ENCODE measurements at places on chromosomes 1 and 21.

DNA sequence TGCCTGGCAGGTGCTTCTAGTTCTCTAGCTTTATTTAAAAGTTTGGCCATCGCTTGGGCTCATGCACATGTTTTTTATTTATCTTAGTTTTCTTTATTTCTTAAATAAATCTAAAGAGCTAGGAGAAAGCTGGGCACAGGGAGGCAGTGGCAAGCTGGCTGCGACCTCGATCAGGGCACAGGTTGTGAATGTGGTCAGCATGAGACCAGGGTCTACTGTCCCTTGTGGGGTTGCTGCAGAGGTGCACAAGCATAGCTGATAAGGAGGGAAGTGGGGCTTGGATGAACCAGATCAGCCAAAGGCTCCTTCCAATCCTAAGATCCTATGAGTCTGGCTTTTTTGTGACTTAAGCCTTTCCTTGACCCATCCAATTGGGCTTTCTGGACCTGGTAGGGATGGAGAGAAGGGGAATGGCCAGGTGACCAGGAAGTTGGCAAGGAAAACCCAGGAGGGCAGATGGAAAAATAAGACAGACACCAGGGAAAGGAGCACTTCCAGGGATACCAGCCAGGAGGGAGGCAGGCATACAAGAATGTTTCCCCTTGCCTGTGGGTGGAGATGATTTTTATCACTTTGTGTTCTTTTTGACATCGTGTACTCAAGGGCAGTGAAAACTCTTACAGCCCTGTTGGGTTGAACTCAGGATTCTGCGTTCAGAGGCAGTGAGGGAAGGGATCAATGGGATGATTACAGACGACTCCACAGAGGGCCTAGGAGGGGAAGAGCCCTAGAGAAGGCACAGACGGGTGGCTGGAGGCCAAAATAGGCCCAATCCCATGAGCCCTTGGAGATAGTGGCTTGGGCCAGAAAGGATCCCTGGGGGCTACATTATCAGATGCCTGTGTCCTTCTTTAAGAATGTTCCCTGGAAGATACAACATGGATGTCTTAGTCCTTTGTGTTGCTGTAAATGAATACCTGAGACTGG, 8.5 kb downstream of the CYP4B1 start:
- no peak for DNase-seq

DNA sequence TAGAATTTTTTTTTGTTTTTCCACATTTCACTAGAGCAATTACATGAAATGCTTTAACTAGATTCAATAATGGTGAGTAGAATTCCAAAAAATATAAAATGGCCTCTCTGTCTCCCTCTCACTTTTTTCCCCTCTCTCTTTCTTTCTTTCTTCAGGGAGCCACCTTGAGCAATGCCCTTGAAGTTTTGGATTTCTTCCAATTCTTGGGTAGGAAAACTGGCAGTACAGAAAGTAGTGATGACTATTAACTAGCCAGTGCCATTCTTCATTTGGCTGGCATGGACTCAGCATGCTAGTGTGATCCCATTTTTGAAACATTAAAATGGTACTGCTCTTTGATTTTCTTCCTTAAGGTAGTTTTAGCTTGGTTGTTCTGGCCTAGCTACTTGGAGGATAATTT, 4.5 kb upstream of the FNBP1L start:
- no peak for DNase-seq

DNA sequence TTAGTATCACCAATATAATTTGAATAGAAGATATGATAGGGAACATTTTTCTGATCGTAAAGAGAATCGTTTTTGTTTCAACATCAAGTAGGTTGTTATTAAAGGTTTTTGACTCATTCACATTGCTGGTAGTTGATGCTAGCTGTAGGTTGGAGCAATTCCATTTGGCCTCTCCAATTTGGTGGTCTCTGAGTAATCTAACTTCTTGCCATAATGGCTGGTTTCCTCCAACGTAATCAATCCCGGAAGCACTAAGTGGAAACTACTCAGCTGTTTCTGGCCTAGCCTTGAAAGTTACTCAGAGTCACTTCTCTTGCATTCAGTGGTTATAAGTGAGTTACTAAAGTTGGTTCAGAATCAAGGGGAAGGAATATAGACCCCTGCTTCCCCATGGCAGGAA, 26.0 kb downstream of the RCOR3 start:
- DNase-seq: no peak

DNA sequence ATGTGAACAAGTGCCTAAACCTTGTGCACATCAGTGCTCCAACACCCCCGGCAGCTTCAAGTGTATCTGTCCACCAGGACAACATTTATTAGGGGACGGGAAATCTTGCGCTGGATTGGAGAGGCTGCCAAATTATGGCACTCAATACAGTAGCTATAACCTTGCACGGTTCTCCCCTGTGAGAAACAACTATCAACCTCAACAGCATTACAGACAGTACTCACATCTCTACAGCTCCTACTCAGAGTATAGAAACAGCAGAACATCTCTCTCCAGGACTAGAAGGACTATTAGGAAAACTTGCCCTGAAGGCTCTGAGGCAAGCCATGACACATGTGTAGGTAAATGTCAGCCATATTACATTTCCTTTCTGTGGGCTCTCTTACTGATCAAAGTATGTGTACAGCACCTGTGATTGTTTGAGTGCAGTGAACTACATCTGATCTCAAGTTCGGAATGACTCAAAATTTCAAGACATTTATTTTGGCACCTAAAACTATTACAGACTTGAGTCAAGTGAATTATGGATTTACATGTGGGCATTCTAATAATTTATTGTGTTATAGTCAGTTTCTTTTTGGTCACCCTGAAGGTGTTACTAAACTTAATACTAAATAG, 196.5 kb downstream of the TPR start:
- DNase-seq: no peak

DNA sequence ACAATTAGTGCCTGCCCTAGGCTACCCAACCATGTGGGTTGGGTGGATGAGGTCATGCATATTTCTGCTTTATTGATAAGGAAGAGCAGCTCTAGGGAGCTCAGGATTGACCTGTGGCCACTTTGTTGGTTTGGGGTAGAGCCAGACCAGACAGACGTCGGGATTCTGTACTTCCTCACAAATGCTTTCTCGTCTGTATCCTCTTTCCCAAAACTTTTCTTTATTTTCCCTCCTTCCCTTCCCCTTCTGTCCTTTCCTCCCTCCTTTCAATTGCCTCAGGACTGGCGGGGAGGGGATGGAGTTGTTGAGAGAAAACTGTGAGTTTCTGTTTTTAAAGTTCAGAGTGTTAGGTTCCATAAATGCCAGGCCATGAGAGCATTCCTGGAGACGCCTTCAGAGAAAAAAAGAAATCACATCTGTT, 68.0 kb downstream of the UCK2 start:
- peak; percentile 72 for DNase-seq

DNA sequence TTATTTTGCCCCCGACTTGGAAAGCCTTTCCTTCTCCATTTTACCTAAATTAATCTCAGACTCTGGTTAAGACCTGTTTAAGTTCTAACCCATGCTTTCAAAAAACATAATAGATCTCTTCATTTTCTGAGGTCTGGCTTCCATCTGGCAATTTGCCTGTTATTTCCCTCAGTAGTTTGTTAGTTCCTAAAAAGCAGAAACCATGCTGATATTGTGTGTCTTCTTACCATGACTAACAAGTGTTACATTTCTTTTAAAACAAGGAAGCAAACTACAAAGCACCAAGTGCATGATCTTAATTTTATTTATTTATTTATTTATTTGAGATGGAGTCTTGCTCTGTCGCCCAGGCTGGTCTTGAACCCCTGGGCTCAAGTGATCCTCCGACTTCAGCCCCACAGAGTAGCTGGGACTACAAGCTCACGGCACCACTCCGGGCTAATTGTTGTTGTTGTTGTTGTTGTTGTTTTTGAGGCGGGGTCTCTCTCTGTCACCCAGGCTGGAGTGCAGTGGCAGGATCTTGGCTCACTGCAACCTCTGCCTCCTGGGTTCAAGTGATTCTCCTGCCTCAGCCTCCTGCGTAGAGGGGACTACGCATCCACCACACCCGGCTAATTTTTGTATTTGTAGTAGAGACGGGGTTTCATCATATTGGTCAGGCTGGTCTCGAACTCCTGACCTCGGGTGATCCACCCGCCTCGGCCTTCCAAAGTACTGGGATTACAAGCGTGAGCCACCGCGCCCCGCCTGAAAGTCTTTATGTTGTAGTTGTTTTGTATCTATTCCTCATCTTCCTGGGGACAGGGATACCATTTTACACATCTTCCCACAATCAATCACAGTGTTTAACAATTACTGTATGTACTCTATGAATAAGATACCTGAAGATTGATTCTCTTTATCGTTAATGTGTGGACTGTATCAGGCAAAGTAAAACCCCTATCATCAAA, 1.3 kb upstream of the PATJ start:
- no peak for DNase-seq

DNA sequence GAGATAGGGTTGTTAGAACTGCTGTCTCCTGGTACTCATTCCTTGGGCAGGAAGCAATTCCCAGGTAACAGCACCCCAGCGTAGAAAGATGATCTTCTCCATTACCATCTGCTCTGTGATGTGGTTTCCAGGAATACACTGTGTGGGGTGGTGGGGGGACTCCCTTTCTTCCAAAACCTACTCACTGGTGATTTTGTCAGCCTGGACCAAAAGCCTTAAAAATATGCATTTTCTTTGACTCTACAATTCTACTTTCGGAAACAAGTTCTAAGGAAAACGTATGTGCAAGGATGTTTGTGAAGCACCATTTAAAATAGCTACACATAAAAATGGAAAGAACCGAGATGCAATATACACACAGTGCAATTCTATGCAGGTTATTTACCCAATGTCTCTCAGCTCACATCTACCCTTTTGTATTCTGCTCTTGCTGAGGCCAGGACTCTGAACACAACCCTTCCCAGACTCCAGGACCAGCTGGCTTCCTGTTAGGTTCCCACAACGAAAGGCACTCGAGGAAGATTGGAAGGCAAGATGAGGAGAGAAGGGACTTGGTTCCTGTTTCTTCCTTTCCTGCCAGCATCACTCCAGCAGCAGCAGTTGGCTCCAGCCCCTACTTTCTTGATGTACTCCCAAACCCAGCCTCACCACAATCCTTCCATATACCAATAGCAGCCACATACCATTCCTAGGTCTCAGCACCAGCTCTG, 33.0 kb upstream of the GJB5 start:
- no peak for DNase-seq

- DNase-seq: no peak
Observed at GRCh38 chr1:159008744-159009188, 941 bp upstream of the IFI16 start.

DNA sequence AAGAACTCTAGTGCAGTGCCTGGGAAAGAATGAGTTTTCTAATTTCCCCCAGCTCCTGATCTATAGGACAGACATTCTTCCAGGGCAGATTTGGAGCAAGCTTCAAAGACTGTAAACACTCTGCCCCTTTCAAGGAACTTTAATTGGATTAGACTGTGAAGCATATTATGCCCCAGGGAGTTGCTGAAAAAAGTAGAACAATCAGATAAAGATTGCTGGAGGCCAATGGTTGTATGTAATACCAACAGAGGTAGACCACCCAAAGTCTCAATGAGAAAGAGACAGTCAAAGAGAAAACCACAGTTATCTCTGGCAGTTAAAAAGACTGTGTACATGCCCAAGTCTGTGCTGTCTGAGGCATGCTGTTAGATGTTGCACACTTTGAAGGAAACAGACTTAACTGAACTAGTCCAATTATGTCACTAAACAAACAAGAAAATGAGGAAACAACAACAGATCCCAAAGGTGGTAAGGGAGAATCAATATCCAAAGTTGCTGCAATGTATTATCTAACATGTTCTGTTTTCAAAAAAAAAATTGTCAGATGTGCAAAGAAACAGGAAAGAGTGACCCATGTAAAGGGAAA, 24.4 kb downstream of the C4BPA start:
- no peak for DNase-seq
